ENCODE measurements at places on chromosomes 12 and 14.

GRCh38 chr14:100628225-100628624 lies 41.0 kb upstream of the BEGAIN start:
- no peak for DNase-seq

DNA sequence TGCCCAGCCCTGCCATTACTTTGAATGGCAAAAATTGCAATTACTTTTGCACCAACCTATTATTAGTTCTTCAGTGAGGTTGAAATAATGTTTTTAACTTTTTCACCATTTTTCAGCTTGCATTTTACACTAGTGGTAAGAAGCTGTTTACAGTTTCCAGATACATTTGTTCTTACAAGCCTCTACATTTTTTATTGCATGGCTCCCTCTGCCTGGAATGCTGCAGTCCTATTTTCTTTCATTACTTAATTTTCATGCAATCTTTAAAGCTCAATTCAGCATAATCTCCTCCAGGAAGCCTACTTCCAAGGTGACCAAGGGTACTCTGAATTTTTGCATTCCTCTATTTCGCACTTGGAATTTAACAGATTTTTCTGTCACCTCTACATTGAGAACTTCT lies 33.4 kb downstream of the CCER1 start:
- DNase-seq = no peak

DNA sequence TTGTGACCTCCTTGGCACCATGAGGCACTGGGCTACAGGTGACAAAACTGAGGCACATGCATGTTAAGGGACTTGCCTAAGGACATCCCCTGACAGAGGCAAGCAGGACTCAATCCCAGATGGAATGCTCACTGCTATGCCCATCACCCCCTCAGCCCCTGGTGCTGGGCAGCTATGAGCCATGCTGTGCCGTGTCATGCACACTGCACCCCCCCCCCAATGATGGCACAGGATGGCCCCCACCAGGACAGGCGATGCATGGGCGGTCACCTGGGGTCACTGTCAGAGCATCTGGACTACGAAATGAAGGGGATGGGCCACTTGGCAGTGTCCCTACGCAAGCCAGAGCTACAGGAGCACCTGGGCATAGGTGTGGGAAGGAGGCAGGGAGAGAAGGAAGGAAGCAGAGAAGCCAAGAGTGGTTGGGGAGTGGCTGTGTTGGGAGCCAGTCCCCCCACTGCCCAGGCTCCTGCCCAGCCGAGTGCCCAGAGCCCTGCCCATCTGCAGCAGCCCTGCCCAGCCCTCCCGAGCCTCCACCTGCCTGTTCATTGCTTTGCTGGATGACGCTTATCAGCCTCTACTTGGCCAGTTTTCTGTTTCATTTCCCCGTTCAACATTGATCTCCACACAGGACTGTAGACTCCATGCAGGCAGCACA lies 84.9 kb upstream of the DIO3 start:
- no peak for DNase-seq

DNA sequence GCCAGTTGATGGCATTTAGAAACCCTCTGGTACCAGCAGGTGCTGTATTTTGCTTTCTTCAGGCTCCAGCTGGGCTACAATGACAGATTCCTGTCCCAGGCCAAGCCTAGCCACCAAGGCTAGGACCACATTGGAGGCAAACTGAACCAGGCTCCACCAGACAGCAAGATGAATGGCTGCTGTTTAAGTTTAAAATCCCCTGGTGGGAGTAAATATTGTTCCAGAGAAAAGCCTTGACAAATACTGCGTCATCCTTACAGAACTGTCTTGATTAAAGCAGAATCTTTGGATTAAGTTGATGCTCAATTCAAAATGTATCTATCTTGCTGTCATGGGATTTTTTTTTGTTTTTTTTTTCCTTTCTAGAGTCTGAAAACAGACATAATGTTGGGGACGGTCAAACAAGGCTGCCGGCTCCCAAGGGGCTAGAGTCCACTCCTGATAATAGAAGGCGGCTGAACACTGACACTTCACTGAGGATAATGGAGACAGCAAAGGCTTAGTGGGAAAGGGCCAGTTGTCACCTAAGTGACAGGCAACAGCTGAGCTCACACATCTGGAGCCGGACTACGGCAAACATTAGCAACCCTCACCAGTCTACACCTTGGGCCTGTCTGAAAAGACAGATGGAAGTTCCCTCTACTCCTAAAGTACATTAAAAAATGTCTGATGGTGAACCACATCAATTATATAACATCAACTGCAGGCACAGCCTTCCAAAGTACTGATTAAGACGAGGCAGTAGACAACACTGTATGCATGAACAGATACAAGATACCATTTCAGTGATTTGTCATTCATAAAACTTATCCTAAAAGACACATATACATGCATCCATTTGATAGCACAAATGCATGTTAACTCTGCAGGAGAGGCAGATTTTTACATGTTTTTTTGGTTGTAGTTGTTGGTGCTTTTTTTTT lies 1.7 kb downstream of the PRICKLE1 start:
- DNase-seq = no peak

DNA sequence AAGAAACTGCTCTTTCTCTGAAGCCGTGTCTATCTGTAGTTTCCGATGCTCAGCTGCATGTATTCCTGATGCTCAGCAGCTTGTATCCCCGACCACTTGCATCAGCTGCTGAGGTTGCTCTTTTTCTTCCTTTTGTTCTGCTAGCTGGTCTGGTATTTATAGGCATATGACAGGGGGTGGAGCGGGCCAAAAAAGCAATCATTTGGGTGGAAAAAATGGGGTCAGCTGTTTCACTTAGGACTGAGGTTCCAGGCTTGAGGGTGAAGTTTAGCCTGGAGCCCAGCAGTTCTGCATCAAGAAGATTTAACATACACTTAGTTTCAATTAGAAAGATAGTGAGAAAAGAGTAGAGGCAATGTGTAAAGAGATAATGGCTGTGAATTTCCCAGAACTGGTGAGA lies 23.6 kb upstream of the AMN1 start:
- DNase-seq = no peak

DNA sequence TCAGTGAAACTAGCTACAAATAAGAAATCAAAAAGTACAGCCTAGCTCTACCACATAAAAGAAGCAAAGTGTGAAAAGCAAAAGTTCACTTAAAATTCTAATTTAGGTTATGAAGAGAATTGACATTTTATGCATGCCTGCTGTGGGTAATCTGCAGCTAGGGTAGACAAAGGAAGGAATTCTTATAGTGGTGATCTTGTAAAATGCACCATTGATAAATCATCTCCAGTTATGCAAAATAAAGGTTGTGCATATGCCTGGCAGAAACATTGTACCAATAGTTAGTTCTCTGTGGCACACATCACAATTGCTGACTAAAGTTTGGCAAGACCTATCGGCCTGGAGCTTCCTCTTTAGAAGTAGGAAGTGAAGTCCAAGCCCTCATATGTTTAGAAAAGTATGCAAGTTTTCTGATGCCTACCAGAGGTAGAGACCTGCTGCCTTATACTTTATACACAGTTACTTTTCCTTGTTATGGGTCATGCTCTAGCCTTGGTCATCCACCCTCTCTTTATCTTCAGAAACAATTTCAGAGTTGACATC lies 78.3 kb downstream of the TSHR start:
- DNase-seq = no peak

Measured in stimulated activated CD4-positive, alpha-beta T cell treated with anti-CD3 and anti-CD28 coated beads, Interleukin-12 subunit alpha, Interleukin-12 subunit beta, amount 100 ng/mL, for 48 hours (primary cell).